ENCODE measurements at places on chromosomes 12 and 14.

DNA sequence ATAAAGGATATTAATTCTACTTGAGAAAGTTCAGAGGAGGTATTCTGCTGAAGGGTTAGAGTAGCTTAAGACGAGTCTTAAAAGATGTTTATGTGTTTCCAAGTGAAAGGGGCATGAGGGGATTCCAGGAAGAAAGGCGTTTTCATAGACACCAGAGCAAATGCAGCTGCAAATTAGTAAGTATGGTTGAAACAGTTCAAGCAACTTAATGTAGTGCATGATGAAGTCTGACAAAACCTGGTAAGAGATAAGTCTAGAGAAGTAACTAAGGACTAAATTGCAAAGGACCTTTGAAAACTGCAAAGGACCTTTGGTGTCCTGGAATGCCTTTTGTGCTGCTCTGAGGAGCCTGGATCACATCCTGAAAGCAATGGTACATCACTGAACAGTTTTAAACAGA, 11.5 kb downstream of the LUM start:
- no peak for DNase-seq

DNA sequence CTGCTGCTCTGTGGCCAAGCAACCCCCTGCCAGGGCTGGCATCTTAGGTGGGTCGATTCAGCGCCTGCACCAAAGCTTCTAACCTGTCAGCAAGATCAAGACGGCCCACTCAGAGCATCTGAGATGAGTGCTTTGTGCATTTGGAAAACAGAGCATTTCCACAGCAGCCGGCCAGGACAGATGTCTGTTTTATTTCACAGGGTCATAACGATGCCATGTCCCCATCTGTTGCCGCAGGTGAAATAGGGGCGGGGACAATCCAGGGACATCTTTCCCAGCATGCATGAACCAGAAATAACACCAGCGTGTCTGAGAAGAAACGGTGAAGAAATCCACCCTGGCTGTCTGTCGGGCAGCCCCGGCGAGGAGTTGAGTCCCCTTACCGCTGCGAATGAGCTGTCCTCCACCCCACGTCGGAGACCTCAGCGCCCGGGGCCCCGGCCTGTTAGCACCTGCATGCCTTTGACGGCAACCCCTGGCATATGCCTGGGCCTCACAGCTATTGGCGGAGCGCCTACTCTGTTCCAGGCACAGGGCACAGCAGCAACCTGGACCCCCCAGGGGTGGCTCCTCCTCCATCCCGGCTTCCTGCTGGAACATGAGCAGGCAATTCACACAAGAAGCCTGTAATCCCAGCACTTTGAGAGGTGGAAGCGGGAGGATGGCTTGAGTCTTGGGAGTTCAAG, 30.6 kb upstream of the ULK1 start:
- no peak for DNase-seq

DNA sequence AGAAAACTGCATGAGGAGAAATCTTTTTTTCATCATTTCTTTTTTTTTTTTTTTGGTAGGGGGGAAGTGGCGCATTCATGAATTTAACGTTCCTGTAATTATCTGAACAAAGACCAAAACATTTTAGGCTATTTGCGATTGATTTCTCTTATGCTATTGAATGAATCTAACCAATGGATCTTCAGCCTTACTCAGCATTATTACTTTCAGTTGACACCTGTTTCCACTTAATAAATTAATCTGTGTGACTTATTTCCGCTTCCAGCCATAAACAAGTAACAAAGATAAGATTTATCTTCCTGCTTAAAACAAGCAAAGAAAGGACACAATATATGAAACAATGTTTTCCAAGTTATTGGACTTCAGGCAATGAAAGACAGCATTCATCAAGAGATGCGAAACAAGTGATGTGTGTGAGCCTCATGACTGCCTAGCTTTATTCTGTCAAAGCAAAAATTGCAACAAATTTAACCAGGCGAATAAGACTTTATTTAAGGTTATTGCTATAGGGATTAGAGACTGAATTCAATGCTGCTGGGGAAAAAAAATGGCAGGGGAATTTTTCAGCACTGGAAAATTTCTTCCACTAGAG, 1026.9 kb downstream of the LRFN5 start:
- no peak for DNase-seq

DNA sequence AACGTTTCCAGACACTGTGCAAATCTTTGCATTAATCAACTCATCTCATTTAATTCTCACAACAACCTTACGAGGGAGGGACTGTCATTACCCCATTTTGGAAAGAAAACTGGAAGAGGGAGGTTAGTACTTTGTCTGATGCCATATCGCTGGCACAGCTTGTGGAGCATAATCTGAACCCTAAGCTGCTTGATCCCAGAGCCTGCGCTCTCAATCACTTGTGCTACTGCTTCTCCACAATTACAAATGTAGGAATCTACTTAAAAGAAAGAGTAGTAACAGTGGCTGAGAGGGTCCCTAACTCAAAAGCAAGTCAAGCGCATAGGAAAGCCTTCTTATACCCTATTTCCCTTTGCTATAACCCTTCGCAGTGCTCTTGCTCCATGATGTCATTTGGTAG, 3.2 kb downstream of the EFS start:
- DNase-seq = no peak

GRCh38 chr14:21098892-21099595, 589 bp upstream of the ZNF219 start:
- no peak for DNase-seq

- DNase-seq = no peak
Measured at GRCh38 chr14:33764876-33765650, 185.8 kb downstream of the EGLN3 start.

DNA sequence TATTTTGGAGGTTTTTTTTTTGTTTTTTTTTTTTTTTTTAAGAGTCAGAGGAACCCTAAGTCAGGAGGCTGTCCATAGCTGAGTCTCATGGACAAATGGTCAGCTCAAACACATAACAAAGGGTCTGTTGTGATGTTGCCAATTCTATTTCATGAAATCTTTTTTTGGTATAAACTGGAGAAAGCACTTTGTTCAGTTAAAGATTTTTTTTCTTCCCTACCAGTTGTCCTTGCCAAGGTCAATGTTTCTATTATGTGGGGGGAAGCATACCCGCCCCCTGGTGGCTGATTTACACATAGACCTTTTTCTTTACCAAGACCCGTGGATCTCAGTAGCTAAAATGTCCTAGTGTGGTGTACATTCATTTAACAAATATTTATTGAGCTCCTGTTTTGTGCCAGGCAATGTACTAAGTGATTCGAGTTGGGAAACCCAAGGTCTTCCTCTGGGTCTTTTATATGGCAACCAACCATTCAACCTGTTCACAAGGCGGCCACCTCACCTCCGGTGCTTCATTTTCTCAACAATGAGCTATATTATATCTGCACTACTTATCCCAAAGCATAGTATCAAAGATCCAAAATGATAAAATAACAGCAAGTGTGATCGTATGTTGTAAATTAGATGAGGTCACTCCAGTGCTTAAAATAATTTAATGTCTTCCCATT, 214.5 kb downstream of the PAH start:
- DNase-seq = peak; percentile 7

- no peak for DNase-seq
Measured at GRCh38 chr12:11727133-11727664, 77.7 kb downstream of the ETV6 start.

DNA sequence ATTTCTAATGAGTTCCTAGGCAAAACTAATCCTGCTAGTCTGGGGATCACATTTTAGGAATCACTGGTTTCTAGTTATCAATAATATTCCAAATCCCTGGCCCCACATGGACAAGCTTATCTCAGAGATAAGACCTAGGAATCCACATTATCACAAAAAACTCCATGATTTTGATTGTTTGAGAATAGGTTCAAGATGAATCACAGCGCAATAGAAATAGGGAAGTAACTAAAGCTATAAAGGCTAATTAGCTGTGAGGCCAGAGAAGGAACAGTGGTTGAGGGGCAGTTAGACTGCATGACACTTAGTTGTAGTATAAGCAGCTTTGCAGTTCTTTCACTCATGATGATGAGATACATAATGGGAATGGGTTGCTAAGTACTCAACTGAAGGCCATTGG, 13.1 kb upstream of the ATP5F1B start:
- DNase-seq = no peak

DNA sequence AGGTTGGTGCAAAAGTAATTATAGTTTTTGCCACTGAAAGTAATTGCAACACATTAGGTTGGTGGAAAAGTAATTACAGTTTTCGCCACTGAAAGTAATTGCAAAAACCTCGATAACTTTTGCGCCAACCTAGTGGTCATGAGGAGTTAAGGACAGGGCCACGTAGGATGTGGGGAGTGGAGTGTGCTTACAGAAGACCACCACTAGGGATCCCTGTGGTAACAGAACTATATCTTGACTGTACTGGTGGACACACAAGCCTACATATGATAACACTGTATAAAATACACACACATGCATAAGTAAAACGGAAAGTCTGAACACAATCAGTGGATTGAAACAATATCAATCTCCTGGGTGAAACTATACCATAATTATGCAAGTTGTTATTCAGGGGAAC, 187.4 kb upstream of the ABCD2 start:
- no peak for DNase-seq

Data from AG04449 (cell line).